ENCODE measurements at places on chromosomes 4 and X.

DNA sequence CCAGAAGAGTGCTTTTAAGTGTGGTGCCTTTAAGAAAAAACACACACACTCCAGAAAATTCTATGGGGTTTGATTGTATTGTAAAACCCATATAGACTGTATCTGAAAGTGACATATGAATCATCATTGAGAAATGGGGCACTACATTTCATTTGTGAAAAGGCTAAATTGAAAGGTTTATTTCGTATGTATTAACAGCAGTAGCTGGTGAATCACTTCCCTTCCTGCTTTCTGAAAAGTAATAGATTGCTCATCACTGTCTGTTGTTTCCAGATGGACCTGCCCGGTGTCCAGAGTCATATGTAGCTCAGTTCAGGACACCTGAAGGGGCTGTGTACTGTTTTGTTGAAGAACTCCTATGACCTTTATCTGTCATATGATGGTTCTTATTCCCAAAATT is 28.1 kb upstream of the HPRT1 start:
- DNase-seq, result no peak

DNA sequence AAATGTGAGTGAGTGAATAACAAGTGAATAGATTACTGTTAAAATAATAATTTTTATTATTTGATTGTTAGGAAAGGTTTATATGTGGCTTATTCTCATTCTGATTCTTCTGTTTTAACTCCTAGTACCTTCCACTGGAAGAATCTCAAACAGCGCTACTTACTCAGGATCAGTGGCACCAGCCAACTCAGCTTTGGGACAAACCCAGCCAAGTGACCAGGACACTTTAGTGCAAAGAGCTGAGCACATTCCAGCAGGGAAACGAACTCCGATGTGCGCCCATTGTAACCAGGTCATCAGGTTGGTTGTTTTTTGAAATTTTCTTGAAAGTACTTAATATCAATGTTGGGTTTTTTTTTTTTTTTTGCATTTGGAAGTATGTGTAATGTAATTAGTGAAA is 117.6 kb upstream of the BMPR1B start:
- DNase-seq, result no peak

GRCh38 chrX:19344661-19345060 is 934 bp downstream of the PDHA1 start:
- DNase-seq, result no peak

- no peak for DNase-seq
Measured at GRCh38 chr4:95546866-95547714, 1.7 kb downstream of the UNC5C start.

- no peak for DNase-seq
Measured at GRCh38 chr4:6502147-6502546, 29.7 kb upstream of the PPP2R2C start.

DNA sequence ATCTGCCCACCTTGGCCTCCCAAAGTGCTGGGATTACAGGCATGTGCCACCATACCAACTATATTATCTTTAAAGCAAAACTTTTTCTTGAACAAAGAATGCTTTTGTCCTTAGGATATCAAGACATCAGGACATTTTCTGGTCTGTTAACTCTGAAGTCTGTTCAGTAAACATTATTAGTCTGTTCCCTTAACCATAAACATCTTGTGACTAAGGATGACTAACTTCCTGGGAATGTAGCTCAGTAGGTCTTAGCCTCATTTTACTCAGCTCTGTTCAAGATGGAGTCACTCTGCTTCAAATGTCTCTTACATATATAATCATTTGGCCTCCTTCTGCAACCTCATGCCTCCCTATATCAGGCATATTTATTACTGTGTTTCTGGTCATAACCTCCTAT is 122.9 kb downstream of the UBE2NL start:
- DNase-seq, result no peak
